ENCODE measurements at places on chromosomes 6 and 20.

- peak overlapping the region; percentile 96 for H3K4me3 ChIP-seq
- H3K36me3 ChIP-seq: no peaks in the 10 kb centered on the region
- H3K4me1 ChIP-seq: peaks cover 25% of the 10 kb centered on the region
- H3K27me3 ChIP-seq: no peaks in the 10 kb centered on the region
- DNase-seq: no peak
- peak overlapping the region; percentile 96 for H3K27ac ChIP-seq
Measured at GRCh38 chr6:89818977-89819335, 638 bp downstream of the MDN1 start.

DNA sequence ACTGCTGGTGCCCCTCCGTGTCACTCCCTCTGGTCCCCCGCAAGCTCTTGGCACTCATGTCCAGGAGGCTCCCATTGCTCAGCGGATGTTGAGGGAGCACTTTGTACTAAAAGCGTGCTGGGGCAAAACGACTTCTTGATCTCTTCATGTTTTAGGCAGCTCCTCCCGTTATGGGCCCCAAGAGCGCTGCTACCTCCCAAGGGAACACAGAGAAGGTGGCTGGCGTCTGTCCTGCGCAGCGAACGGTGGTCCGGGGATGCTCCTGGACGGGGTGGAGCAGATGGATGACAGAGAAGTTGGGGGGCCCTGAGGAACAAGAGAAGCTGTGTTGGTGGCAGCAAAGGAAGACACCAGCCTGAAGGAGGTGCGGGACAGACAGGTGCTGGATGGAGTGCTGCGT lies 99.8 kb downstream of the TMEM242 start:
- H3K4me1 ChIP-seq: peaks cover 25% of the 10 kb centered on the region
- H3K27me3 ChIP-seq: no peaks in the 10 kb centered on the region
- peak; percentile 53 for DNase-seq
- H3K27ac ChIP-seq: peak overlapping the region; percentile 40
- no peaks in the 10 kb centered on the region for H3K36me3 ChIP-seq
- no peak overlapping the region for H3K4me3 ChIP-seq

DNA sequence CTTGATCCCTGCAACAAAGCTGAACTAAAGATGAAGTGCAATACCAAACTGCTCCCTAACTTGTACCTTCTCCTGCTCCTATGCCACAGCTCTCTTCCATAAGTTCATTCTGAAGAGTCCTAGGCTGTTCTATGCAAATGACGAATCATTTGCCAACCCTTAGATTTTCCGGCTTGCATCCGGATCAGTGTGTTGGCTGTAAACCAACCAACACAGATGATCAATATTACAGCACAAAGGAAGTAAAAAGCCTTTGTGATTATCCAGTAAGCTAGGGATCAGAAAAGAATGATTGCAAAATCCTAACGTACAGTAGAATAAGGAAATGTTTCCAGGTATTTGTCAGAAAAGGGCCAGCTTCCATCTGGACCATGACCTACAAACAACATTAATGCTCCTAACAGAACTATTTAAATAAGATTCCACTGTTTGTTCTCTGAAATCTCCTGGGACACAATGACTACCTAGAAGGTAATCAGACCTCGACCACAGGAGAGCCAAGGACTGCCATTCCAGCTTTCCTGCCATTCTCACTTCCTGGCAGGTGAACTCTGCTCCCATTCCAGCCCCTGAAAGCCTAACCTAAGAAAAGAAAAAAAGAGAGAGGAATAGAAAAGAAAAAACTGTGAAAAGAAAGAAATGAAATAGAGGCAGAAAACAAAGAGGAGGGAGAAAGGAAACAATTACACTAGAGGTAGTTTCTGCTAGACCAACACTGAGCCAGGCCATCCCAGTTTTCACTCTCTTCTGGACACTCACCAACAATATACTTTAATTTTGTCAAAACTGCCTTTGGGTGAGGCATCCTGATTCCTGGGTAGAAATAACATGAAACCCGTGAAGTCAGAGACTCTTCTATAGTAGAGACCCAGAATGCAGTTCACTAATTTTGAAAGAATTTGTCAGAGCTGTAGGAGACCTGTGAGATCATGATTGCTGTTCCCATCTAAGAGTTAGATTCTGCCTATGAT lies 19.7 kb downstream of the GMDS start:
- no peaks in the 10 kb centered on the region for H3K36me3 ChIP-seq
- peak overlapping the region; percentile 83 for H3K27ac ChIP-seq
- no peak for DNase-seq
- H3K4me1 ChIP-seq: peaks cover 21% of the 10 kb centered on the region
- H3K27me3 ChIP-seq: no peaks in the 10 kb centered on the region

DNA sequence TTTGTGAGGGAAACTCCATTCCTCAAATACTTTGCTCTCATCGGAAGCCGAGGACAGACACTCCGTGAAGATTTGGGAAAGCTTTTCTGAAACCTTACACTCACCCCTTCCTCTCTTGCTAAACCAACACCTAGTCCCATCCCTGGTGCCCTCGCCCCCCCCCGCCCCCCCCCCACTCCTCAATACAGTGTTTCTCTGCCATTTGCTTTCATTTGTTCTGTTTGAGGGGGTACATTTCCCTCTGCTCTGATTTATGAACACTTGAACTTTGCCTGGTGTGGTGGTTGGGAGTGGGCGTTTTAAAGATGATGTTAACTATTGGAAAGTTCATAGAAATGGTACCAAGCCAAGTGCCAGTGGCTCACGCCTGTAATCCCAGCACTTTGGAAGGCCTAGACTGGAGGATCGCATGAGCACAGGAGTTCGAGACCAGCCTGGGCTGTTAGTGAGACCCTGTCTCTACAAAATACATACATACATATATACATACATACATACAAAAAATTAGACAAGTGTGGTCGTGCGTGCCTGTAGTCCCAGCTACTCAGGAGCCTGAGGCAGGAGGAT lies 1.1 kb downstream of the RAB32 start:
- no peak for DNase-seq
- peaks cover 22% of the 10 kb centered on the region for H3K4me1 ChIP-seq
- peaks cover 3% of the 10 kb centered on the region for H3K27me3 ChIP-seq
- peak overlapping the region; percentile 96 for H3K27ac ChIP-seq
- peak overlapping the region; percentile 100 for H3K4me3 ChIP-seq
- peaks cover 3% of the 10 kb centered on the region for H3K36me3 ChIP-seq

- H3K27ac ChIP-seq: peak overlapping the region; percentile 2
- no peaks in the 10 kb centered on the region for H3K4me1 ChIP-seq
- DNase-seq: no peak
- H3K4me3 ChIP-seq: no peak overlapping the region
- H3K27me3 ChIP-seq: peaks cover 7% of the 10 kb centered on the region
- no peaks in the 10 kb centered on the region for H3K36me3 ChIP-seq
Measured at GRCh38 chr6:137227871-137228302, 8.7 kb upstream of the IFNGR1 start.

GRCh38 chr6:3625149-3625979 lies 126.1 kb downstream of the PXDC1 start:
- peak; percentile 62 for DNase-seq
- no peaks in the 10 kb centered on the region for H3K36me3 ChIP-seq
- no peak overlapping the region for H3K4me3 ChIP-seq
- no peak overlapping the region for H3K27ac ChIP-seq
- peaks cover 29% of the 10 kb centered on the region for H3K4me1 ChIP-seq

GRCh38 chr6:77633993-77634715 lies 18.7 kb upstream of the MEI4 start:
- no peak overlapping the region for H3K4me3 ChIP-seq
- H3K27me3 ChIP-seq: no peaks in the 10 kb centered on the region
- no peaks in the 10 kb centered on the region for H3K4me1 ChIP-seq
- DNase-seq: no peak
- no peaks in the 10 kb centered on the region for H3K36me3 ChIP-seq
- H3K27ac ChIP-seq: no peak overlapping the region
